Activated B cell treated with CpG ODN at 0.5 μM for 24 hours (primary cell): ENCODE measurements at places on chromosomes 5 and 9. TPM values are rescaled to one million over a fixed set of nuclear protein-coding genes. Genes with fewer than 3 reads are reported as not detected.

GRCh38 chr5:5304361-5305020, 118.0 kb upstream of the ICE1 start:
- no peaks in the 10 kb centered on the region for H3K36me3 ChIP-seq
- no peaks in the 10 kb centered on the region for H3K4me1 ChIP-seq
- DNase-seq = no peak
- no peaks in the 10 kb centered on the region for H3K27me3 ChIP-seq
- H3K27ac ChIP-seq = no peak overlapping the region

DNA sequence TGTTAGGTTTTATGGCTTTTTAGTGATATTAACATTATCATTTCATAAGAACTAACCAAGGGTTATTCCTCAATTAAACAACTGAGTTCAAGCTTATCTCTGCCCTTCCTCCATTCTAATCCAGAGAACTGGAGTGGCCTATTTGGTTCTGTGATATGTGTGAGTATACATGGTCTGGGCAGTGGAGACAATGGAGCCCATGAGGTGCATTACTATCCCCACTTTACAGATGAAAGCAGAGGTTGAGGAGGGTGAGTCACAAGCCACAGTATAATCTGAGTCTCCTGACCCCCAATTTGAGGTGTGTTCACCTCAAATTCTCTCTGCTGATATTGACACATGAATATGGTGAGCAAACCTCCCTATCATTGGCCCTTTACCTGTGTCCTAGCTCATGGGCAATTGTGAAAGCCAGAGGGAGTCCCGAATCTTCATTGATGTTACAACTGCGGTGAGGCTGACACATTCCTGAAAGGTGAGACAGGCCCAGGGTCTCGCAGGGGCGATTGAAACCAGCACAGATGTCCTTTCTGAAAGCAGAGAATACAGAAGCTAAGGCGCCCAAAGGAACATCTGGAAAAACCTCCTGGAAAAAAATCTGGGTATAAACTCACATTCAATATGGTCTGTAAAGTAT, 217.2 kb downstream of the TARS1 start:
- H3K27me3 ChIP-seq = peaks cover 1% of the 10 kb centered on the region
- no peak overlapping the region for H3K4me3 ChIP-seq
- no peaks in the 10 kb centered on the region for H3K36me3 ChIP-seq
- no peak overlapping the region for H3K27ac ChIP-seq
- no peaks in the 10 kb centered on the region for H3K4me1 ChIP-seq

DNA sequence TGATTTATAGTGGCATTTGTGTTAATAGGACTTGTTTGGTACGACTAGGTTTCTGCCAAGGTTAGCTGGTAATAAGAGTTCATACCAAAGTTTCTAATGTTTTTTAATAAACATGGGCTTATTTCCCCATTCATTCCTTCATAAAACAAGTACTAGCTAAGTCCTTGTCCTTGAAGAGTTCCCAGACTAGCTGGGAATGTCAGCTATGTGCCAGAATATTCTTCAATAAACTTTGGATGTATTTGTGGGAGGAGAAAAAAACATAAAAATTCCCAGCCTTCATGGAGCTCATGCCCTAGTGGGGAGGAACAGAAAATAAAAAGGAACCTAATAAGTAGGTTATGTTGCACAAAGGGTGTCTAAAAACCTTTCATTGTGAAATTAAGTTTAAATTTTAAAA, 176.9 kb downstream of the DENND1A start:
- H3K36me3 ChIP-seq = peaks cover 12% of the 10 kb centered on the region
- DNase-seq = no peak
- peaks cover 26% of the 10 kb centered on the region for H3K4me1 ChIP-seq
- no peak overlapping the region for H3K27ac ChIP-seq
- no peak overlapping the region for H3K4me3 ChIP-seq
- no peaks in the 10 kb centered on the region for H3K27me3 ChIP-seq

GRCh38 chr5:96611946-96612345, 50.2 kb upstream of the CAST start:
- no peak overlapping the region for H3K4me3 ChIP-seq
- no peak overlapping the region for H3K27ac ChIP-seq
- no peaks in the 10 kb centered on the region for H3K36me3 ChIP-seq
- H3K4me1 ChIP-seq = peaks cover 4% of the 10 kb centered on the region
- DNase-seq = no peak

Gene AP3S1
- 41.5 and 43.2 TPM in 2 replicates for total RNA-seq

GRCh38 chr5:170639221-170639925, 135.6 kb downstream of the KCNIP1 start:
- H3K36me3 ChIP-seq = no peaks in the 10 kb centered on the region
- H3K4me3 ChIP-seq = no peak overlapping the region
- no peaks in the 10 kb centered on the region for H3K4me1 ChIP-seq
- H3K27me3 ChIP-seq = peaks cover 22% of the 10 kb centered on the region
- DNase-seq = no peak

GRCh38 chr9:4160249-4160648, 139.6 kb downstream of the GLIS3 start:
- H3K4me1 ChIP-seq = no peaks in the 10 kb centered on the region
- H3K36me3 ChIP-seq = no peaks in the 10 kb centered on the region
- H3K27ac ChIP-seq = no peak overlapping the region
- H3K27me3 ChIP-seq = peaks cover 5% of the 10 kb centered on the region
- no peak for DNase-seq
- no peak overlapping the region for H3K4me3 ChIP-seq

DNA sequence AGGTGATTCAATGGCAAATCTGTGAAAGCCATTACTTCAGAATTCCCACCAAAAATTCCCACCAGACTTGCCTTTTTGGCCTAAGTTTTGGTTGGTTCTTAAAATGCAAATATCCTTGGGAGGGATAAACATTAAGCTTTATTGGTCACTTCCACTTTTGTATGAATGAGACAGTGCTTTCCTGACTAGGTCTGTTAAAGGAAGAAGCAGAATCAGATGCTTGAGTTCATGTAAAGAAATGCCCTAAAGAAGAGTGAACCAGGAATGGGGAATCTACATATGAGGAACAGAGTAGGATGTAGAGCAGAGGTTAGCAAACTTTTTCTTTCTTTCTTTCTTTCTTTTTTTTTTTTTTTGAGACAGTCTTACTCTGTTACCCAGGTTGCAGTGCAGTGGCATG, 129.3 kb downstream of the GCNT1 start:
- H3K36me3 ChIP-seq = no peaks in the 10 kb centered on the region
- H3K27me3 ChIP-seq = no peaks in the 10 kb centered on the region
- no peak for DNase-seq

- no peaks in the 10 kb centered on the region for H3K27me3 ChIP-seq
- no peaks in the 10 kb centered on the region for H3K36me3 ChIP-seq
- H3K4me3 ChIP-seq = no peak overlapping the region
- no peaks in the 10 kb centered on the region for H3K4me1 ChIP-seq
- DNase-seq = no peak
- H3K27ac ChIP-seq = no peak overlapping the region
These were observed 499.3 kb upstream of the ADAMTS16 start for GRCh38 chr5:4640795-4641194.

- H3K27ac ChIP-seq = no peak overlapping the region
- H3K27me3 ChIP-seq = peaks cover 47% of the 10 kb centered on the region
- H3K36me3 ChIP-seq = no peaks in the 10 kb centered on the region
- no peak for DNase-seq
- no peak overlapping the region for H3K4me3 ChIP-seq
These were observed 976 bp downstream of the RXFP3 start for GRCh38 chr5:33937017-33937706.

Gene DMRTA1
- not detected in 2 replicates for total RNA-seq

GRCh38 chr9:129490583-129491486, 130.1 kb downstream of the C9orf50 start:
- H3K36me3 ChIP-seq = no peaks in the 10 kb centered on the region
- peaks cover 31% of the 10 kb centered on the region for H3K4me1 ChIP-seq
- H3K27ac ChIP-seq = no peak overlapping the region
- no peak overlapping the region for H3K4me3 ChIP-seq
